ENCODE measurements at places on chromosomes 2 and 18. TPM values are rescaled to one million over a fixed set of nuclear protein-coding genes. Genes with fewer than 3 reads are reported as not detected.

The CD207 gene
- not detected for polyA plus RNA-seq

The CLEC4F gene
- not detected for polyA plus RNA-seq

The KCNG2 gene
- polyA plus RNA-seq = not detected

The SERPINB13 gene
- 1.8 TPM for polyA plus RNA-seq

The EFR3B gene
- under 0.01 TPM for polyA plus RNA-seq

The POTEI gene
- polyA plus RNA-seq = not detected

The ERMN gene
- polyA plus RNA-seq = 0.67 TPM

The RGPD4 gene
- not detected for polyA plus RNA-seq

The MPHOSPH10 gene
- 19.4 TPM for polyA plus RNA-seq

The FZD7 gene
- 2.4 TPM for polyA plus RNA-seq

The FSHR gene
- polyA plus RNA-seq = not detected

The B3GNT2 gene
- 12.3 TPM for polyA plus RNA-seq

The POU3F3 gene
- not detected for polyA plus RNA-seq

The PTH2R gene
- polyA plus RNA-seq = 0.12 TPM

The SLC25A52 gene
- not detected for polyA plus RNA-seq

The CACNB4 gene
- polyA plus RNA-seq = 0.26 TPM

The GRHL1 gene
- polyA plus RNA-seq = 0.46 TPM

The ACSL3 gene
- polyA plus RNA-seq = 7.9 TPM

The LDLRAD4 gene
- polyA plus RNA-seq = 12.2 TPM

The ABHD1 gene
- polyA plus RNA-seq = not detected

The TMEM163 gene
- polyA plus RNA-seq = 0.69 TPM

The ATP6V1B1 gene
- not detected for polyA plus RNA-seq

The LCT gene
- 0.03 TPM for polyA plus RNA-seq

The REEP1 gene
- 4.5 TPM for polyA plus RNA-seq

The UBR3 gene
- polyA plus RNA-seq = 10.3 TPM

The DAPL1 gene
- polyA plus RNA-seq = 1.2 TPM

The SLC11A1 gene
- polyA plus RNA-seq = 1.6 TPM

The DSG1 gene
- polyA plus RNA-seq = not detected

The PFN4 gene
- not detected for polyA plus RNA-seq

The TWIST2 gene
- 0.92 TPM for polyA plus RNA-seq

The MRO gene
- not detected for polyA plus RNA-seq

The PSMA8 gene
- not detected for polyA plus RNA-seq

The TMEM247 gene
- not detected for polyA plus RNA-seq

The ATP5F1A gene
- polyA plus RNA-seq = 601 TPM

The PLA2R1 gene
- 1.8 TPM for polyA plus RNA-seq
